ENCODE measurements at places on chromosomes 1 and 21. TPM values are rescaled to one million over a fixed set of nuclear protein-coding genes. Genes with fewer than 3 reads are reported as not detected.

C1orf87 gene
- total RNA-seq: not detected

PRAMEF26 gene
- total RNA-seq: not detected

SPRR2A gene
- total RNA-seq: not detected

CHD1L gene
- 37.6 TPM for total RNA-seq

LCE6A gene
- total RNA-seq: not detected

SYCP1 gene
- not detected for total RNA-seq

AKNAD1 gene
- 1.6 TPM for total RNA-seq

NBPF6 gene
- total RNA-seq: not detected

BACE2 gene
- 7.1 TPM for total RNA-seq

UBASH3A gene
- total RNA-seq: not detected

AHCYL1 gene
- total RNA-seq: 66.9 TPM

THRAP3 gene
- total RNA-seq: 120 TPM

MGST3 gene
- 135 TPM for total RNA-seq

PPM1J gene
- total RNA-seq: 1.3 TPM

AJAP1 gene
- total RNA-seq: under 0.01 TPM

PGLYRP4 gene
- not detected for total RNA-seq

ADGRL2 gene
- 11.6 TPM for total RNA-seq

TMEM167B gene
- total RNA-seq: 28.1 TPM

PRDM2 gene
- total RNA-seq: 13.9 TPM

TMCC2 gene
- 3.2 TPM for total RNA-seq

MYBPH gene
- total RNA-seq: 0.43 TPM

BEST4 gene
- not detected for total RNA-seq
